Trophoblast cell (in vitro differentiated cells and primary cell): ENCODE measurements at places on chromosomes 7 and 10.

GRCh38 chr7:155738652-155739537 is 73.4 kb downstream of the SHH start:
- no peaks in the 10 kb centered on the region for H3K27me3 ChIP-seq
- peaks cover 24% of the 10 kb centered on the region for H3K36me3 ChIP-seq
- no peak overlapping the region for H3K27ac ChIP-seq
- DNase-seq: peak; percentile 82
- H3K4me1 ChIP-seq: no peaks in the 10 kb centered on the region
- no peak overlapping the region for H3K4me3 ChIP-seq

DNA sequence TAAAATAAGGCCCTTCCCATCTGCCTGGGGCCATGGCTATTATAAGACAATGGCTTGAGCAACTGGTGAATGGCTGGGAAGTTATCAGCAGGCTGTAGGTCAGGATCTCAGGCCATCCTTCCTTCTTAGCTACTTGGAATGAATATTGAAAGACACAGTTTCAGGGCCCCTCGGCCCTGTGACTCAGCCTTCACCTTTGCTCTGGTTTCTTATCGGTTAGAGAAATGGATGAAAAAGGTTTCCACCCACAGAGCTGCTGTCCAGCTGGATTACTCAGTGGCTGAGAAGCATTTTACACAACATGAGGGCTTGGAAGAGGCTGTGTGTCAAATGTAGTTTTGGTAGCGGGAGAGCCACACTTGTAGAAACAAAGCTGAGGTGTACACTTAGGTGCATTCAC is 9.4 kb downstream of the ACSL5 start:
- H3K4me1 ChIP-seq: peaks cover 13% of the 10 kb centered on the region
- H3K27ac ChIP-seq: peak overlapping the region; percentile 6
- peak; percentile 97 for DNase-seq

DNA sequence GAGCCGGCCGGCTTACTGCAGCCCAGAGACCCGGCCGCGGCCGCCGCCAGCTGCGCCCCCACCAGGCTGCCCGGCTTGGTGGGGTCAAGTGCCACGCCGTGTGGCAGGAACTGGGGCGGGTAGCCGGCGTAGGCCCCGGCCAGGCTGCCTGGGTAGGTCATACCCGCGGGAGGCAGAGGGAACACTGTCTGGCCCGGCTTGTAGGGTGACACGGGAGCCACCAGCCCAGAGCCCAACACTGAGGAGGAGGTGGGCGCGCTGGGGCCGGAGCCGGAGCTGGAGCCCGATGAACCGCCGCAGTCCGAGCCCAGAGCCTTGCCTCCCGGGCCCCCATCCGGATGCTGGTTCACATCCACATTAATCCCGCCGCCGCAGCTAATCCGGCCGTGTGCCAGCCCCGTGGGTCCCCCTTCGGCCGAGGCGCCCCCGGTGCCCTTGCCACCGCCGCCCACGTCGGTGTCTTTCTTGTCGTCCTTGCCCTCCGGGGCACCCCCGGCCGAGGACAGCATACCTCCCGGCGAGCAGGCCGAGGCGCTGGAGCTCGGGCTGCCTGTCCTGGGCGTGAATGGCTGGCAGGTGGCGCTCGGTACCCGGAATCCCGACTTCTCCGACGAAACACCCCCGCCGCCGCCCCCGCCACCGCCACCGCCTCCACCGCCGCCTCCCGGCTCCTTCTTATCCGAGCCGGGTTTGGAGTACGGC is 2.0 kb downstream of the ZNF503 start:
- H3K4me1 ChIP-seq: peaks cover 28% of the 10 kb centered on the region
- no peak overlapping the region for H3K27ac ChIP-seq
- H3K27me3 ChIP-seq: peaks cover 46% of the 10 kb centered on the region
- DNase-seq: peak; percentile 23
- H3K36me3 ChIP-seq: peaks cover 14% of the 10 kb centered on the region

- H3K27ac ChIP-seq: peak overlapping the region; percentile 52
- peak; percentile 53 for DNase-seq
- H3K27me3 ChIP-seq: no peaks in the 10 kb centered on the region
- no peak overlapping the region for H3K4me3 ChIP-seq
- H3K4me1 ChIP-seq: peaks cover 40% of the 10 kb centered on the region
Measured at GRCh38 chr7:131606346-131607290, 50.2 kb upstream of the PODXL start.

- H3K4me3 ChIP-seq: no peak overlapping the region
- no peak overlapping the region for H3K27ac ChIP-seq
- H3K4me1 ChIP-seq: no peaks in the 10 kb centered on the region
- no peaks in the 10 kb centered on the region for H3K27me3 ChIP-seq
Measured at GRCh38 chr10:11237571-11237970, 219.9 kb downstream of the CELF2 start.

GRCh38 chr10:77328272-77328816 is 309.3 kb downstream of the KCNMA1 start:
- DNase-seq: peak; percentile 9
- H3K4me3 ChIP-seq: no peak overlapping the region
- H3K27me3 ChIP-seq: no peaks in the 10 kb centered on the region
- H3K27ac ChIP-seq: no peak overlapping the region
- H3K36me3 ChIP-seq: peaks cover 2% of the 10 kb centered on the region

DNA sequence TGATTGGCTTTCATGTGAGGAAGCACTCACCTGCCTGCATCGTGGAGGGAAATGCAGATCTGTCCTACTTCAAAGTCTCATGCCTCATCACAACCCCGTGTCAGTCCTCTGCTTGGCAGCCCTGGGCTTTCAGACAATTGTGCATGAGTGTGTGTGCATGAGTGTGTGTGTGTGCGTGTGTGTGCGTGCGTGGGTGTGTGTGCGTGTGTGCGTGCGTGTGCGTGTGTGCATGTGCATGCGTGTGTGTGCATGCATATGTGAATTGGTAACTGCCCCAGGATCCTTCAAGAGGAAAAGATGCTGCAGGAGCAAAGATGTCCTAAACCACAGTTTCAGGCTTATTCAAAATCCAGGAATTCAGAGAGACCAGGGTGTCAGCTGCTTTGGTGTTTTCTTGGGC is 71.3 kb downstream of the LANCL2 start:
- H3K27me3 ChIP-seq: no peaks in the 10 kb centered on the region
- DNase-seq: no peak
- no peaks in the 10 kb centered on the region for H3K4me1 ChIP-seq
- no peak overlapping the region for H3K4me3 ChIP-seq

GRCh38 chr10:77287647-77288120 is 349.9 kb downstream of the KCNMA1 start:
- no peaks in the 10 kb centered on the region for H3K36me3 ChIP-seq
- no peak for DNase-seq
- no peak overlapping the region for H3K4me3 ChIP-seq
- H3K27me3 ChIP-seq: no peaks in the 10 kb centered on the region
- H3K4me1 ChIP-seq: peaks cover 47% of the 10 kb centered on the region

- H3K4me1 ChIP-seq: no peaks in the 10 kb centered on the region
- no peak for DNase-seq
- H3K27me3 ChIP-seq: no peaks in the 10 kb centered on the region
- H3K4me3 ChIP-seq: no peak overlapping the region
- H3K27ac ChIP-seq: no peak overlapping the region
- no peaks in the 10 kb centered on the region for H3K36me3 ChIP-seq
Measured at GRCh38 chr7:20577441-20578071, 37.9 kb upstream of the ABCB5 start.

GRCh38 chr10:49254556-49255318 is 44.2 kb upstream of the C10orf71 start:
- H3K4me3 ChIP-seq: no peak overlapping the region
- H3K27ac ChIP-seq: no peak overlapping the region
- no peaks in the 10 kb centered on the region for H3K36me3 ChIP-seq
- H3K4me1 ChIP-seq: no peaks in the 10 kb centered on the region
- H3K27me3 ChIP-seq: no peaks in the 10 kb centered on the region
- DNase-seq: no peak

- DNase-seq: no peak
- H3K27ac ChIP-seq: no peak overlapping the region
- no peaks in the 10 kb centered on the region for H3K27me3 ChIP-seq
- H3K4me3 ChIP-seq: no peak overlapping the region
- H3K4me1 ChIP-seq: peaks cover 12% of the 10 kb centered on the region
Measured at GRCh38 chr10:125226823-125227222, 66.5 kb upstream of the CTBP2 start.

DNA sequence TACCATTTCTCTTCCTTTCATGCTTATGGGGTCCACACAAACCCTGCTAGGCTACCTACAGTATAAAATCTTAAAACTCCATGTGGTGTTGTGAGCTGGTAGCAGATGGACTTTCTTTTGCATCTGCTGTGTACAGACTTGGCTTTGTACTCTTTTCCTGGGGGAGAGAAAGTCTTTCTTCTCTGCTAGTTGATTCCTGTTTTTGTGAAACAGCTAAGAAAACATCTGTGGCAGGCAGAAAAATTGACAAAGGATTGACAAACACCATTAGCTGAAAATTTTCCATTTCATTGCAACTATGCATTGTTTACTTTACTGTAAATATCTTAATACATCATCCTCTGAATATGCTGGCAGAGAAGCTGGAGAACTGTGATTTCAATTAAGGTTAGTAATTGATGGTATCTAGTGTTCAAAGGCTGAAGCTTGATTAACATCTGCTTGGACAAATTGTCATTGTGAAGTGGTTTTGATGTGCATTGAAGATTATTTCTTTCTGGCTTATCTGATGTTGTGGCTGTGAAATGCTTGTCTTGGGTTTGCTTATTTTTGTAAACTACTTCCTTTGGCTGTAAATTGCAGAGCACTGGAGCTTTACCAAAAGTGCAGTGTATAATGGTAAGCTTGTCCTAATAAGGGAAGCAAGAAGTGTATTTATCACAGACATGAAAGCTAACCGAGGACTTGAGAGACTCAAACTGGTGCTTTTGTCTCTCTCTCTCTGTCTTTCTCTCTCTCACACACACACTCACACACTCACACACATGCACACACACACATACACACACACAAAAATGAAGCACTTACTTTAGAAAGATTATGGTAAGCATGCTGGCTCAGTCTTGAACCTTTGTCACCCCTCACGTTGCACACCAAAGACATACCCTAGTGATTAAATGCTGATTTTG is at the start of gene FOXP2:
TSS of gene FOXP2 (plus strand) at position 660 of the 908 bp plus-strand sequence. CDS start 11,697 bp downstream, outside the sequence.
- no peaks in the 10 kb centered on the region for H3K36me3 ChIP-seq
- no peak within 1 kb of the TSS for H3K27ac ChIP-seq
- DNase-seq: no peak
- H3K27me3 ChIP-seq: no peaks in the 10 kb centered on the region
- H3K4me1 ChIP-seq: no peaks in the 10 kb centered on the region

GRCh38 chr10:131094527-131095312 is 216.8 kb downstream of the TCERG1L start:
- H3K27me3 ChIP-seq: no peaks in the 10 kb centered on the region
- H3K36me3 ChIP-seq: peaks cover 2% of the 10 kb centered on the region
- peak; percentile 73 for DNase-seq
- no peak overlapping the region for H3K4me3 ChIP-seq
- peaks cover 18% of the 10 kb centered on the region for H3K4me1 ChIP-seq

- peaks cover 8% of the 10 kb centered on the region for H3K36me3 ChIP-seq
- H3K4me1 ChIP-seq: peaks cover 12% of the 10 kb centered on the region
- no peak for DNase-seq
- H3K27me3 ChIP-seq: no peaks in the 10 kb centered on the region
- no peak overlapping the region for H3K4me3 ChIP-seq
- no peak overlapping the region for H3K27ac ChIP-seq
Measured at GRCh38 chr10:98254234-98254974, 13.6 kb downstream of the LOXL4 start.

GRCh38 chr10:10730471-10731043 is 287.1 kb upstream of the CELF2 start:
- H3K36me3 ChIP-seq: no peaks in the 10 kb centered on the region
- H3K4me1 ChIP-seq: no peaks in the 10 kb centered on the region
- no peak for DNase-seq
- H3K4me3 ChIP-seq: no peak overlapping the region

DNA sequence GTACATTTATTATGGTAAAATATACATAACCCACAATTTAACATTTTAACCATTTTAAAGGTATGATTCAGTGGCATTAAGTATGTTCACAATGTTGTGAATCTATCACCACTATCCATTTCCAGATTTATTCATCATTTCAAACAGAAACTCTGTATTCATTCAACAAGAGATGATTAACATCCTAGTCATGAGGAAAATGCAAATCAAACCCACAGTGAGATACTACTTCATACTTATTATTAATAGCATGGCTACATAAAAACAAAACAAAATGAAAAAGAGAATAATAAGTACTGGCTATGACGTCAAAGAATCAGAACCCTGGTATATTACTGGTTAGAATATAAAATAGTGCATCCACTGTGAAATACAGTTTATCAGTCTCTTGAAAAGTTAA is 386.6 kb upstream of the POM121L12 start:
- DNase-seq: no peak
- no peaks in the 10 kb centered on the region for H3K36me3 ChIP-seq
- H3K4me3 ChIP-seq: no peak overlapping the region
- no peaks in the 10 kb centered on the region for H3K4me1 ChIP-seq

DNA sequence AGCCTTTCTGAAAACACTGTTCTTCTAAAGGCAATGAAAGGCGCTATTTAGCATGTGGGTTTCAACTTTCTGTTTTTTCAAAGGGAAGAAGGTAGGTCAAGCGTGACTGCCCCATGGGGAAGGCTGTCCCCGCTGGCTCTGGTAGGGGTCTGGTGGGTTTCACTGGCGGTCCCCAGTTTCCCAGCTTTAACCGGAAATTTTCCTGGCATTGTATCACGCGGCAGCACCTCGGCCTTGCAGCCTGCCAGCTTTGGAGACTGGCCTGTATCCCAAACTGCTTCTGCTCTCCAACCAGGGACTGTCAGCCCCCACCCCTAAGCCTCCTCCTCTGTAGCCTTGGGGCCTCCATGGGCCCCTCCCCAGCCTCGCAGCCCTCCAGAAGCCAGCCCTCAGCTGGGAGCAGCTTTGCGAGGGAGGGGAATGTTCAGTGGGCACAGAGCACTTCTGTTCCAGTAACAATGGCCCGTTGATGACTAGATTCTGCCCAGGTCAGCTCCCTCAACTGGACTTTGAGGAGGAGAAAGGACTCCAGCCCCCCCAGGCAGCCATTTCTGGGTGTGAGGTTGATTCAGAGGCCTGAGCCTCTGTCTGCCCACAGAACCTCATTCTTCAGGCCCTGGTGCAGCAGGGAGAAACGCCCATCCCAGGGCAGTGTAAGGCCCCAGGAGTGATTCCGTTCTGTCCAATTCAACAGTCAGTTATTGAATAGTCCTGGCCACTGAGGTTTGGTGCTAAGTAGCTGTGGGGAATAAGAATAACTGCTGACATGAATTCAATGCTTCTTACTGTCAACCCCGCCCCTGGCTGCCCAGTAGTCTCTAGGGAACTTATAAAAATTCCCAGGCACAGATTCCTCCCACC is 17.1 kb downstream of the CHST3 start:
- no peak overlapping the region for H3K27ac ChIP-seq
- no peaks in the 10 kb centered on the region for H3K36me3 ChIP-seq
- DNase-seq: no peak
- no peak overlapping the region for H3K4me3 ChIP-seq
- peaks cover 24% of the 10 kb centered on the region for H3K4me1 ChIP-seq
- no peaks in the 10 kb centered on the region for H3K27me3 ChIP-seq

- H3K27me3 ChIP-seq: no peaks in the 10 kb centered on the region
- H3K4me3 ChIP-seq: no peak overlapping the region
- peak overlapping the region; percentile 86 for H3K27ac ChIP-seq
- peaks cover 5% of the 10 kb centered on the region for H3K4me1 ChIP-seq
- H3K36me3 ChIP-seq: peaks cover 11% of the 10 kb centered on the region
Measured at GRCh38 chr10:35040760-35041501, 49.2 kb downstream of the CUL2 start.

GRCh38 chr7:26348234-26348851 is 56.7 kb downstream of the SNX10 start:
- no peak overlapping the region for H3K4me3 ChIP-seq
- no peak for DNase-seq
- peaks cover 2% of the 10 kb centered on the region for H3K36me3 ChIP-seq
- no peaks in the 10 kb centered on the region for H3K4me1 ChIP-seq
- no peaks in the 10 kb centered on the region for H3K27me3 ChIP-seq
